ENCODE measurements at places on chromosomes 3 and 15. TPM values are rescaled to one million over a fixed set of nuclear protein-coding genes. Genes with fewer than 3 reads are reported as not detected.

Gene HYKK
- 5.4 TPM for total RNA-seq

Gene ROPN1
- not detected for total RNA-seq

Gene PARP6
- 114 TPM for total RNA-seq

Gene TGM4
- not detected for total RNA-seq

Gene BOC
- 57.0 TPM for total RNA-seq

Gene HGD
- not detected for total RNA-seq

Gene ANKRD63
- total RNA-seq: not detected

Gene TTLL13
- 0.28 TPM for total RNA-seq

Gene FRMD5
- 20.8 TPM for total RNA-seq

Gene ISLR2
- total RNA-seq: 5.2 TPM

Gene ITIH1
- 0.44 TPM for total RNA-seq

Gene TXNRD3
- 18.9 TPM for total RNA-seq

Gene SERINC4
- 0.72 TPM for total RNA-seq

Gene NANOGP8
- 0.61 TPM for total RNA-seq

Gene PAK6
- total RNA-seq: 5.0 TPM

Gene TADA3
- total RNA-seq: 32.5 TPM

Gene GABRG3
- 23.7 TPM for total RNA-seq

Gene PLSCR2
- not detected for total RNA-seq

Gene CCR8
- not detected for total RNA-seq

Gene ARNT2
- total RNA-seq: 78.6 TPM

Gene CNTN6
- 37.1 TPM for total RNA-seq

Gene SQOR
- total RNA-seq: 25.2 TPM

Gene CTXND1
- total RNA-seq: 5.0 TPM

Gene LYZL4
- not detected for total RNA-seq

Gene CHAC1
- total RNA-seq: 3.6 TPM

Gene ANKRD34C
- total RNA-seq: 0.28 TPM

Gene PTH1R
- 25.0 TPM for total RNA-seq

Gene LRTM1
- total RNA-seq: not detected

Gene C15orf40
- 11.3 TPM for total RNA-seq

Gene CPLX3
- 0.20 TPM for total RNA-seq

Gene GOLGA6L9
- 4.3 TPM for total RNA-seq

Gene LCTL
- 0.10 TPM for total RNA-seq

Gene FBXW12
- total RNA-seq: 0.61 TPM

Gene USP3
- total RNA-seq: 65.7 TPM

Gene QRICH1
- total RNA-seq: 84.6 TPM

Gene PLS1
- total RNA-seq: 3.8 TPM

Gene LRRIQ4
- 0.28 TPM for total RNA-seq

Gene CELF6
- 8.5 TPM for total RNA-seq

Gene CCDC39
- 2.2 TPM for total RNA-seq

Gene ALS2CL
- 5.3 TPM for total RNA-seq

Gene EEFSEC
- 7.8 TPM for total RNA-seq

Gene PRR20G
- not detected for total RNA-seq

Gene AGBL1
- total RNA-seq: 0.55 TPM

Gene CHRM5
- total RNA-seq: 3.9 TPM

Gene CMTM7
- total RNA-seq: 7.1 TPM

Gene NSMCE3
- total RNA-seq: 10.1 TPM

Gene SLC2A2
- total RNA-seq: not detected

Gene TMEM40
- 0.50 TPM for total RNA-seq

Gene TNFAIP8L3
- 8.2 TPM for total RNA-seq

Gene USP50
- total RNA-seq: 0.94 TPM

Gene ZNF619
- 8.9 TPM for total RNA-seq

Gene CCR3
- total RNA-seq: not detected

Gene RBPMS2
- total RNA-seq: 1.2 TPM
